Type B pancreatic cell (in vitro differentiated cells): ENCODE measurements at places on chromosomes 2 and 18. TPM values are rescaled to one million over a fixed set of nuclear protein-coding genes. Genes with fewer than 3 reads are reported as not detected.
A peak's percentile ranks its signal among the peaks of the same experiment; 100 is the strongest.

DNA sequence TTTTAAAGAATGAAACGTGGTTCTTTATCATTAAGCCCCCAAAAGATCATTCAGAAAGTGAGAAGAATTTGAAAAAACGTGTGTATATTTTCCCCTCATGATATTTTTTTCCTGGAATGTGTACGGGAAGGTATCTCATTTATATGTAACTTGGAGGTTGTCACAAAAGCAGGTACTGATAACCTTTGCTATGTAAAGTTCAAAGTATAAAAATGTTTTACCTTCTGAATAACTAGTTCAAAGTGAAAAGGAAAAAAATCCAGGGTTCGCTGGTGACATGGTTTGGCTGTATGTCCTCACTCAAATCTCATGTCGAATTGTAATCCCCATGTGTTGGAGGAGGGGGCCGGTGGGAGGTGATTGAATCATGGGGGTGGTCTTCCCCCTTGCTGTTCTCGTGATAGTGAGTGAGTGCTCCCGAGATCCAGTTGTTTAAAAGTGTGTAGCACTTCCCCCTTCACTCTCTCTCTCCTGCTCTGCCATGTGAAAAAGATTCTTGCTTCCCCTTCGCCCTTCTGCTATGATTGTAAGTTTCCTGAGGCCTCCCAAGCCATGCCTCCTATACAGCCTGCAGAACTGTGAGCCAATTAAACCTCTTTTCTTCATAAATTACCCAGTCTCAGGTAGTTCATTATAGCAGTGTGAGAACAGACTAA is 144.2 kb downstream of the DCDC2C start:
- no peak overlapping the region for H3K27ac ChIP-seq
- H3K4me1 ChIP-seq, result no peaks in the 10 kb centered on the region
- no peak for DNase-seq
- peaks cover 21% of the 10 kb centered on the region for H3K27me3 ChIP-seq

- peak overlapping the region; percentile 76 for H3K27ac ChIP-seq
- DNase-seq, result no peak
- H3K36me3 ChIP-seq, result peaks cover 22% of the 10 kb centered on the region
- no peaks in the 10 kb centered on the region for H3K27me3 ChIP-seq
- peaks cover 10% of the 10 kb centered on the region for H3K4me1 ChIP-seq
Observed at GRCh38 chr2:46955764-46956163, 40.2 kb upstream of the MCFD2 start.

The HOXD9 gene
- total RNA-seq, result 0.19 and 1.5 TPM in 2 replicates

- no peaks in the 10 kb centered on the region for H3K36me3 ChIP-seq
- H3K27ac ChIP-seq, result no peak overlapping the region
- H3K4me3 ChIP-seq, result no peak overlapping the region
- no peaks in the 10 kb centered on the region for H3K4me1 ChIP-seq
- H3K27me3 ChIP-seq, result no peaks in the 10 kb centered on the region
Observed at GRCh38 chr18:30862900-30863299, 179.6 kb downstream of the DSC3 start.

DNA sequence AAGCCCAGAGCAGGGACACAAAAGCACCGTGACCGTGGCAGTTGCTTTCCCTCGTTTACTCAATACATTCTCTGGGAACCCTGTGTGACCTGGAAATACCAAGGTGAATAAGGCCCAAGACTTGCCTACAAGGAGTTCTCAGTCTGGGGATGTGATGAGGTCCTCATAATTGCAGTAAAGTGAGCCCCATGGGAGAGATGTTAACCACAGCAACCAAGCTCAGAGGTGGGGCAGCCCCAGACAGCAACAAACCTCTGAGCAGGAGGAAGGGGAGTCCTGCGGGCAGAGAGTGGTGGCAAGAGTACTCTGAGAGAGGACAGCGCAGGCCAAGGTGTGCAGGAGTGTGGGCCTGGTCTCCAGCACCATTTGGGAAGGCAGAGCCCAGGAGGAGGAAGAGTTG is 91.6 kb downstream of the TTC32 start:
- H3K27me3 ChIP-seq, result peaks cover 11% of the 10 kb centered on the region
- H3K27ac ChIP-seq, result no peak overlapping the region
- no peaks in the 10 kb centered on the region for H3K36me3 ChIP-seq
- no peaks in the 10 kb centered on the region for H3K4me1 ChIP-seq

The RAB6C gene
- 0.29 and 0.50 TPM in 2 replicates for total RNA-seq

The ARHGAP15 gene
- total RNA-seq, result not detected in 2 replicates

The PNKD gene
- 58.4 and 66.4 TPM in 2 replicates for total RNA-seq

- H3K27me3 ChIP-seq, result no peaks in the 10 kb centered on the region
- no peak overlapping the region for H3K27ac ChIP-seq
- H3K4me3 ChIP-seq, result no peak overlapping the region
- DNase-seq, result no peak
Observed at GRCh38 chr2:192208848-192209247, 14.1 kb upstream of the TMEFF2 start.

DNA sequence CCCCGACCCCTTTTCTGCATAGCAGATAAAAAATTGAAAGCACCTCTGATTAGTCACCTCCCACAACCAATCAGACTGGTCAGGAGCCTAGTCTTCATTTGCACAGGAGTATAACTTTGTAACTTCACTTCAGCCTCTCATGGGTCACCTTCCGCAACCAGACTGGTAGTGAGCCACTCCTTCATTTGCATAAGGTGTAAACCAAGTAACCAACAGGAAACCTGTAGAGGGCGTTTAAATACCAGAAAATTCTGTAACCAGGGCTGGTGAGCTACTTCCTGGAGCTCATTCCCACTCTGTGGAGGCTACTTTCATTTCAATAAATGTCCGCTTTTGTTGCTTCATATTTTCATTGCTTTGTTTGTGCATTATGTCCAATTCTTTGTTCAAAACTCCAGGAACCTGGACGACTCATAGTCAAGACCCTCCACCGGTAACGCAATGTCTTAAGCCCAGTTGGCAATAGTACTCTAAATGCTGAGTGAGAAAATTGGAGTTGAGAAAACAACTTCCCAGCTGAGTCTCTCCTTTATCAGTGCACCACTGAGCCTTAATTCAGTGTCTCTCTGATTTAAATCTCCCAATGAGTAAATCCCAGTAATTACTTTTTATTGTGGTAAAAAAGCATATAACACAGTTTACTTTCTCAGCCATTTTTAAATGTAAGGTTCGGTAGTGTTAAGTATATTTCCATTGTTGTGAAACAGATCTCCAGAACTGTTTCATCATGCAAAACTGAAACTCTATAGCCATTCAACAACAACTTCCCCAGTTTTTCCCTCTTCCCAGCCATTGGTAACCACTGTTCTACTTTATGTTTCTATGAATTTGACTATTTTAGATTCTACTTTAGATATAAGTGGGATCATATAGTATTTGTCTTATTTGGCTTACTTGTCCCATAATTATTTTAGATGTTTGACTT is 392.7 kb upstream of the SLC8A1 start:
- H3K27me3 ChIP-seq, result no peaks in the 10 kb centered on the region
- no peaks in the 10 kb centered on the region for H3K4me1 ChIP-seq
- H3K4me3 ChIP-seq, result no peak overlapping the region

DNA sequence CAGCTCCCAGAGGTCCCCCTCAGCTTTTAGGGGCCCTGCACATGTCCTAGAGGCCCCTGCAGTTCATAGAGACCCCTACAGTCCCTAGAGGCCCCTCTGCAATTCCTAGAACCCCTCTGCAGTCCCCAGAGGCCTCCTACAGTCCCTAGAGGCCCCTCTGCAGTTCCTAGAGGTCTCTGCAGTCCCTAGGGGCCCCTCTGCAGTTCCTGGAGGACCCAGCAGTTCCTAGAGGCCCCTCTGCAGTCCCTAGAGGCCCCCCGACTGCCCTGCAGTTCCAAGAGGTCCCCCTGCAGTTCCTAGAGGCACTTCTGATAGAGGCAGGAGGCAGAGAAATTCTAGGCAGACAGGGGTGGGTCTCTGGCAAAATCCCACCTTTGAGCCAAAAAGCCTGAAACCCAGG is 35.4 kb downstream of the MC2R start:
- peaks cover 10% of the 10 kb centered on the region for H3K27me3 ChIP-seq
- no peaks in the 10 kb centered on the region for H3K4me1 ChIP-seq

GRCh38 chr2:236795169-236795860 is 225.7 kb downstream of the ACKR3 start:
- no peak for DNase-seq
- H3K4me3 ChIP-seq, result no peak overlapping the region
- H3K27ac ChIP-seq, result no peak overlapping the region
- no peaks in the 10 kb centered on the region for H3K27me3 ChIP-seq

DNA sequence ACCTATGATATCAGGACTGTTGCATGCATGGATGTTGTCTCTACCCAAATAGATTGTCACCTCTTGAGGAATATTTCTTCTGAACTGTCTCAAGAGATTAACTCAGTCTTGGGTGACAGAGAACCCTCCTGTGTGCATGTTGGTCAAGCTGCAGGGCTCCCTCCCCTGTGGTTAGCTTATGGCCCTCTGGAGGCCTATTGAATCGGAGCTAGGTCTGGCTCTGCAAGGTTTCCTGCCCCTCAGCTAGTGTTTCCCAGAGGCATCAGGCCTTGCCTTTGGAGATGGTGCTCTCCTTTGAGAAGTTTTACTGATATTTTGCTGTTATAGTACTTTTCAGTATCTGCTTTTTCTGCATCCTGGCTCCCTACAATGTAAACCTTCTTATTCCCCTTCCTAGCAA is 769.2 kb upstream of the FAM98A start:
- H3K36me3 ChIP-seq, result no peaks in the 10 kb centered on the region
- no peak overlapping the region for H3K4me3 ChIP-seq
- peaks cover 3% of the 10 kb centered on the region for H3K27me3 ChIP-seq
- DNase-seq, result no peak
- peaks cover 27% of the 10 kb centered on the region for H3K4me1 ChIP-seq

- peak overlapping the region; percentile 90 for H3K27ac ChIP-seq
- H3K36me3 ChIP-seq, result no peaks in the 10 kb centered on the region
- no peak for DNase-seq
- no peaks in the 10 kb centered on the region for H3K27me3 ChIP-seq
- peaks cover 18% of the 10 kb centered on the region for H3K4me1 ChIP-seq
Observed at GRCh38 chr2:173571021-173571821, 216.5 kb downstream of the CDCA7 start.

DNA sequence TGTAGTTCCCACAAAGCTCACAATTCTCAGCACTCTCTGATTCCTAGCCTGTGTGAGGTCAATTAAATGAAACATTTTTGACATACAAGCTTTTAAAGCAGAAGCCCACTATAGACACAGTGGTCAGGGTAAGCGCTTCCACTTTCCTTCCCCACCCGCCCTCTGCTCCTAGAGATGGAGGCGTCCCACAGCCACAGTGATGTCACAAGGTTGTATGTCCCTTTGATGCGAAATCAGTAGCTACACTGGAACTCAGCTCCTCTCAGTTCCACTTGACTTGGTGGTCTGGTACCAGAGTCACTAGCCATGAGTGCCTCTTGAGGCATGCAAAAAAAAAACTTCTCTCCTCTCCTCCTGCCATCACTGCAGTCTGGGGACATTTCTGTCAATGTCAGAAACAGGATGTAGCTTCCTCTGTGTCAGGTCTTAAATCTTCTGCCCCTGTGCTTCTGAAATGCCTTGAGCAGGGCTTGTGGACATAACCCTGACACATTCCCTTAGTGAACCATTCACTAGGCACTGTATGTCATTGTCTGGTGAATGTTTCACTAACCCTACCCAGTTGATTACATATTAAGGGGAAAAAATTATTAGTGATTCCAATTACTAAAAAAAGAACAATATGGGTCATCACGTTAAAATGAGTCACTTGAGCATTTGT is 7.8 kb downstream of the SULT1C4 start:
- H3K36me3 ChIP-seq, result peaks cover 53% of the 10 kb centered on the region
- no peaks in the 10 kb centered on the region for H3K27me3 ChIP-seq
- H3K4me1 ChIP-seq, result peaks cover 11% of the 10 kb centered on the region

The SCYGR4 gene
- not detected in 2 replicates for total RNA-seq

The REG3A gene
- 0.95 and 4.0 TPM in 2 replicates for total RNA-seq

DNA sequence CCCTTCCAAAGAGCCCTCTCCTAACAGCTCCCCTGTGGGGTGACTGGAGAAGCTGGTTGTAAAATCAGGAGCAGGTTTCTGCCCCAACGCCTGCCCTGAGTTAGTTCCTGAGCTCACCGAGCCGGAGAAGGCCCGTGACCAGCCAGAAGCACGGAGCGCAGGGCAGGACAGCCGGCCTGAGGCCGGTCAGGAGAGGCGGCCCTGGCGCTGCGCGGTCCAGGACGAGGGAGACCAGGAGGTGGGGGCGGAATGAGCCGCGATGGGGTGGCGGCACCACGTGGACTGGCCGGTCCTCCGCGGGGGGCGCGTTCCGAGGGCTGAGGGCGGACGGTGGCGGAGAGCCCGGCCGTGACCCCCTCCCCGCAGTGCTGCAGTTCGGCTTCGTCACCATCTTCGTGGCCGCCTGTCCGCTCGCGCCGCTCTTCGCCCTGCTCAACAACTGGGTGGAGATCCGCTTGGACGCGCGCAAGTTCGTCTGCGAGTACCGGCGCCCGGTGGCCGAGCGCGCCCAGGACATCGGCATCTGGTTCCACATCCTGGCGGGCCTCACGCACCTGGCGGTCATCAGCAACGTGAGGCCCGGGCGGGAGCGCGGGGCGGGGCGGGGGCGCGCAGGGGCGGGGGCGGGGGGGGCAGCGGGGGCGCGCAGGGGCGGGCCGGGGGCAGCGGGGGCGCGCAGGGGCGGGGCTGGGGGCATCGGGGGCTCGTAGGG is 29.0 kb downstream of the ANO7 start:
- DNase-seq, result no peak
- H3K27ac ChIP-seq, result peak overlapping the region; percentile 55
- H3K4me3 ChIP-seq, result peak overlapping the region; percentile 85
- peaks cover 4% of the 10 kb centered on the region for H3K36me3 ChIP-seq

- H3K36me3 ChIP-seq, result no peaks in the 10 kb centered on the region
- no peak overlapping the region for H3K27ac ChIP-seq
Observed at GRCh38 chr2:54806975-54807374, 83.5 kb downstream of the EML6 start.

DNA sequence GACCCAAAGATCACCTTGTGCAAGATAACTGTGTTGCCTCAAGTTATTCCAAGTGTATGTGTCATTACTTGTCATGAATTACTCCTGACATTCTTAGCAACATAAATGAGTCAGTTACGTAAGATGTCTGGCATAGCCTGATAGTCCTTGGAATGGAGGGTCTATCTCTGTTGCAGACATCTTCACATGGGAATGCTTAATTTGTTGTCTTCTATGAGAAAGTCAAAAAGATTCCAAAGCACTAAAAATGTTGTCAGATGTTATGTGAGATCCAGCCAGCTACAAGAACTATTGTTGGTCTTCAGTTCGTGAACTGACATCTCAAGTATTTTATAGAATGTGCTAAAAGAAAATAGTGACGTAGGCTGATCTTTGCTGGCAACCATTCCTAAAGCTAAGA is 178.2 kb upstream of the RASGRP3 start:
- H3K27me3 ChIP-seq, result no peaks in the 10 kb centered on the region
- H3K27ac ChIP-seq, result no peak overlapping the region
- H3K4me1 ChIP-seq, result no peaks in the 10 kb centered on the region
- no peak overlapping the region for H3K4me3 ChIP-seq

DNA sequence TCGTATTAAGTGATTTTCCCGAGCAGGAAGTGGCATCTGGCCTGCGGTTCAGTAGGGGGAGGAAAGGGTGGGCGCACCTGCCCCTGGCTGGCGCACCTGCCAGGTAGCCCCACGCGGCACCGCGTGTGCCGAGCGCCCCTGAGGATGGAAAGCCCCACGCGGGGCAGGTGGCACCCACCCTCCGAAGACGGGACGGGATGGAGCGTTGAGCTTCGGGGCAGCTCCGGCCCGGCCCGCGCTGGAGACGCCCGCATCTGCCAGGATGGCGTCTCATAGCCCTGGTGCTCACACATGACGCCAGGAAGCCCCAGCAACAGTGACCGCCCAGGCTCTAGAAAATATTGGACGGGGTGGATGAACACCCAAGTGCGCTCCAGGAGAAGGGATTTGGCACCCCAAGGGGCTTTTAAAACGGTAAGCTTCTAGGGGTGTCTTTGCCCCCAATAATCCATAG is 2.5 kb upstream of the NFATC1 start:
- H3K4me1 ChIP-seq, result peaks cover 5% of the 10 kb centered on the region
- DNase-seq, result no peak
- H3K4me3 ChIP-seq, result peak overlapping the region; percentile 86
- peak overlapping the region; percentile 39 for H3K27ac ChIP-seq

The HPCAL1 gene
- 13.4 and 17.8 TPM in 2 replicates for total RNA-seq
